ENCODE measurements at places on chromosomes 12 and 14. TPM values are rescaled to one million over a fixed set of nuclear protein-coding genes. Genes with fewer than 3 reads are reported as not detected.
A peak's percentile ranks its signal among the peaks of the same experiment; 100 is the strongest.

Gene RDH11
- 40.9 TPM for total RNA-seq

Gene CEBPE
- not detected for total RNA-seq

Gene MORN3
- 0.52 TPM for total RNA-seq

Gene GDF11
- total RNA-seq = 1.9 TPM

Gene SLCO1B1
- not detected for total RNA-seq

Gene C12orf50
- total RNA-seq = not detected

- no peak for DNase-seq
- H3K36me3 ChIP-seq = no peaks in the 10 kb centered on the region
- no peaks in the 10 kb centered on the region for H3K27me3 ChIP-seq
- peak overlapping the region; percentile 70 for H3K4me3 ChIP-seq
- H3K4me1 ChIP-seq = peaks cover 11% of the 10 kb centered on the region
Observed at GRCh38 chr14:100192250-100192671, 32.8 kb upstream of the DEGS2 start.

DNA sequence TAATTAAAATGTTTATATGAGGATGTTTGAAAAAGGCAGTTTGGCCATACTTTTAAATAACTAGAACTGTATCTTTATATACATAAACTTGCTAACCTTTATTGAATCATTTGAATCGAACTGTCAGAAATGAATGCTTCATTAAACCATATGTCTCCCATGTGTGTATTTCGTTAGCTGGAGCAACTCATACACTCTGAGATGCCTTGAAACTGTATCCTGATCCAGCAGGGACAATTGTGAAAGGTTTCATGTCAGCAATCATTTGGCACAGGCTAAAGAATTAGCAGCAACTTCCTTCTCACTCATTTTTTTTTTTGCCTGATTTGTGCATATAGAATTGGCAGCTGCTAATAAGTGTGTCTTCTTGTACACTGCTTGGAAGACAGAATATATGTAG, 109.9 kb downstream of the NAV3 start:
- no peaks in the 10 kb centered on the region for H3K27me3 ChIP-seq
- peak overlapping the region; percentile 84 for H3K27ac ChIP-seq
- peaks cover 6% of the 10 kb centered on the region for H3K36me3 ChIP-seq
- peaks cover 25% of the 10 kb centered on the region for H3K4me1 ChIP-seq

GRCh38 chr12:109760930-109761921, 47.6 kb downstream of the FAM222A start:
- H3K27me3 ChIP-seq = no peaks in the 10 kb centered on the region
- no peaks in the 10 kb centered on the region for H3K4me1 ChIP-seq
- DNase-seq = no peak
- H3K27ac ChIP-seq = no peak overlapping the region

- H3K27ac ChIP-seq = no peak overlapping the region
- no peak for DNase-seq
- H3K4me3 ChIP-seq = peak overlapping the region; percentile 69
- peaks cover 4% of the 10 kb centered on the region for H3K4me1 ChIP-seq
- H3K27me3 ChIP-seq = peaks cover 86% of the 10 kb centered on the region
Observed at GRCh38 chr12:51592034-51592705, 1.1 kb downstream of the SCN8A start.

DNA sequence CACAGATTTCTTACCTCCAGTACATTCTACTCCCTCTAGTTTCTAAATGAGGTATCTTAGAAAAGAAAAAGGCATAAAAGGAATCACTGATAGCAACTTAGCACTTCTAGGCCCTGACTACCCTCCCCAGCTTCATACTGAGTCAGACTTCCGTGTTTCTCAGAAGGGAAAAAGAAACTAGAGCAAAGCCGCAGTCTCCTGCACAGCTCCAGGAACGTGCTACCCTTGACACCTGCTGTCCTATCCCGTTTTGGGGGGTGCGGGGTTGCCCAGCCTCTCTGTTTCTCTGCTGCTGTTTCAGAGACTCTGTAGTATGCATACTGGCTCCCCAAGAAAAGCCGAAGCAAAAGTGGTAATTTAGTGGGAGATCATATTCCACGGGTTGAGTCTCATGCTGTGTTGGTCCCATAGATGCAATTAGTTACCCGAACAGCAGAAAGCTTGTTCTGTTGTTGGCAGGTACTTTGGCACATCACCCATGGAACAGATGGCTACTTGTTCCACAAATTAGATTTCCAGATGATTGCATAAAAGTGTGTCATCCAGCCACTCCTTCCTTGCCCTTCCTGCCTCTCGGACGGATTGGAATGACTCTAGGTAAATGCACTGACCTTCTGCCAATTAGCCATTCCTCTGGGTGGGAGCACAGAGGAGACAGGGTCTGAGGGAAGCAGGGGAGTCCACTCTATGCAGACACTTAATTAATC, 438.1 kb downstream of the FUT8 start:
- DNase-seq = peak; percentile 14
- H3K4me3 ChIP-seq = no peak overlapping the region
- H3K27ac ChIP-seq = no peak overlapping the region

GRCh38 chr14:36194663-36195062, 18.1 kb upstream of the PTCSC3 start:
- no peak for DNase-seq
- H3K4me1 ChIP-seq = no peaks in the 10 kb centered on the region
- H3K27me3 ChIP-seq = no peaks in the 10 kb centered on the region
- H3K4me3 ChIP-seq = no peak overlapping the region
- no peaks in the 10 kb centered on the region for H3K36me3 ChIP-seq

GRCh38 chr12:49358483-49359141, 8.7 kb upstream of the SPATS2 start:
- H3K4me3 ChIP-seq = no peak overlapping the region
- peak overlapping the region; percentile 57 for H3K27ac ChIP-seq
- H3K4me1 ChIP-seq = peaks cover 25% of the 10 kb centered on the region

GRCh38 chr12:61810486-61810885, 449.7 kb upstream of the USP15 start:
- H3K4me1 ChIP-seq = peaks cover 10% of the 10 kb centered on the region
- peak; percentile 1 for DNase-seq
- H3K36me3 ChIP-seq = no peaks in the 10 kb centered on the region
- no peak overlapping the region for H3K27ac ChIP-seq

- H3K36me3 ChIP-seq = no peaks in the 10 kb centered on the region
- H3K4me3 ChIP-seq = no peak overlapping the region
- DNase-seq = no peak
- H3K27me3 ChIP-seq = peaks cover 8% of the 10 kb centered on the region
- H3K4me1 ChIP-seq = no peaks in the 10 kb centered on the region
- no peak overlapping the region for H3K27ac ChIP-seq
Observed at GRCh38 chr14:33954016-33954598, 3.2 kb upstream of the EGLN3 start.

GRCh38 chr14:89684139-89684538, 267.1 kb upstream of the FOXN3 start:
- no peak for DNase-seq
- H3K36me3 ChIP-seq = no peaks in the 10 kb centered on the region
- no peak overlapping the region for H3K4me3 ChIP-seq
- H3K4me1 ChIP-seq = no peaks in the 10 kb centered on the region

GRCh38 chr12:93674386-93674785, 2.8 kb upstream of the CRADD start:
- H3K36me3 ChIP-seq = peaks cover 16% of the 10 kb centered on the region
- peaks cover 18% of the 10 kb centered on the region for H3K4me1 ChIP-seq
- H3K27me3 ChIP-seq = no peaks in the 10 kb centered on the region

GRCh38 chr14:75277815-75278421, 710 bp upstream of the FOS start:
- H3K4me3 ChIP-seq = peak overlapping the region; percentile 88
- H3K27ac ChIP-seq = peak overlapping the region; percentile 99
- DNase-seq = no peak
- peaks cover 49% of the 10 kb centered on the region for H3K36me3 ChIP-seq
- peaks cover 36% of the 10 kb centered on the region for H3K4me1 ChIP-seq

DNA sequence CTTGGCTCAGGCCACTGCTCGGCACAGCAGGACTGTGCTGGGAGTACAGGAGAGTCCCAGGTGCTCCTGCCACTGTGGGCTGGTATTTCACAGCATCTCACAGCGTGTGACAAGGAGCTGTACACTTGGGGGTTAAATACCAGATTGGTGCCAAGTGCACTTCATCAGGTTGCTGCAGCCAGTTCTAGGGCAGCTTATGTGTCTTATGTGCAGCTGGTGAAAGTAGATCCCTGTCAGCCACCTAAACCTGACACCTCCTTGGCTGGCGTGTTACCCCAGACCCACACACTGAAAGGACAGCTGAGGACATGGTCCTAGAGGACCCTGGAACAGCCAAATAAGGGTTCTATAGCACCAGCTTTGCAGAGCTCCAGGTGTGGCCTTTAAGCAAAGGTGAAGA, 18.9 kb downstream of the PLEKHH1 start:
- peaks cover 3% of the 10 kb centered on the region for H3K4me1 ChIP-seq
- no peak for DNase-seq
- H3K27ac ChIP-seq = no peak overlapping the region
- H3K36me3 ChIP-seq = no peaks in the 10 kb centered on the region

- no peaks in the 10 kb centered on the region for H3K4me1 ChIP-seq
- H3K27me3 ChIP-seq = no peaks in the 10 kb centered on the region
- DNase-seq = no peak
- H3K4me3 ChIP-seq = no peak overlapping the region
- peaks cover 36% of the 10 kb centered on the region for H3K36me3 ChIP-seq
Observed at GRCh38 chr12:132921685-132922084, 34.3 kb upstream of the CHFR start.

DNA sequence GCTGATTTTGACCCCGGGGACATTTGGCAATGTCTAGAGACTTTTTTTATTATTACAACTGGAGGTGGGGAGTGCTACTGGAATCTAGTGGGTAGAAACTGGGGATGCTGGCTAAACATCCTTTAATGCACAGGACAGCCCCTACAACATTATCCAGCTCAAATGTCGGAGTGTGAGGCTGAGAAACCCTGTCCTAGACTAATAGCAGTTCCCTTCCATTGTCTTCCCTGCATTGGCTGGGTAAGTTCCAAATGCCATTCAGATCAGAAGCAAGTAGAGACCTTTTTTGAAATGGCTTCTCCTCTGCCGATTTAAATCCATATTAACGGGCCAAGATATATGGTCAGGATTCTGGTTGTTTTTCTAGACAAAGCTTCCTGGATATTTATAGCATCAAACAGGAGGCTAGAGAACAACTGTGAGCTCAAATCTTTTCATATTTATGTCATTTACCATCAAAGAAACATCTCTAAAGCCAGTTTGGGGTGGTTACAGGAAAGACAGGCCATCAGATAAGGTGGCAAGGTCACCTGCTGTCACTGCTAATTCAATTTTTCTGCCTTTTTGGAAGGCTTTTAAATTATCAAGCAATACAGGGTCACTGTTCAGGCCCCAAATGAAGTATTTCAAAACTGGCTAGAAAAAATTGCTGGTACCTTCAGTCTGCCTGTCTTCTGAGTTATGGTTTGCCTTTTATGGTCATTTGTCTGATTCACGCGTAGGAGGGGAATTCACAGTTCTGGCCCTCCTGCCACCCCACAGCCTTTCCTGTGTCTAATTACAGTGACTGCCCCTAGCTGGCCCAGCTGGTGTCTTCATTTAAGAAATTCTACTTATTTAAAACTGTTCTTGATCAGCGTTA, 20.1 kb upstream of the AKAP5 start:
- no peaks in the 10 kb centered on the region for H3K4me1 ChIP-seq
- H3K27me3 ChIP-seq = no peaks in the 10 kb centered on the region
- H3K4me3 ChIP-seq = no peak overlapping the region
- DNase-seq = peak; percentile 64
- no peak overlapping the region for H3K27ac ChIP-seq

DNA sequence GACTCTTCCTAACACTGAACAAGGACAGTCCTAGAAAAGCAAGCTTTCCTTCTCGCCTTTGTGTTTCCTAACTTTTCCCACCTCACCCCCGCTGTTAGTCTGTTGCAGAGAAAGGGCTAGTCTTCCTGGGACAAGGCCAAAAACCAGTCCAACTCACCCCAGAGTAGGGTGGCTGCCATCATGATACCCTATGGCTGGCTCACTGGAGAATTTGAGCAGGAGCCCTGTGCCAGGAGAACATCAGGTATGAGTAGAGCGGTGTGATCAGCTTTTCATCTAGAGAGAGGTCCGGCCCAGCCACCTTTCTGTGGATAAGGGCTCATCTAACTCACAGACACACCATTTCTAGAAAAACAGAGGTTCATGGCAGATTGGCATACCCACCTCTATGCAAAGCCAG, 16.7 kb upstream of the ZFP36L1 start:
- peaks cover 15% of the 10 kb centered on the region for H3K4me1 ChIP-seq
- no peak overlapping the region for H3K27ac ChIP-seq
- no peak overlapping the region for H3K4me3 ChIP-seq
- no peaks in the 10 kb centered on the region for H3K27me3 ChIP-seq
- H3K36me3 ChIP-seq = peaks cover 6% of the 10 kb centered on the region

DNA sequence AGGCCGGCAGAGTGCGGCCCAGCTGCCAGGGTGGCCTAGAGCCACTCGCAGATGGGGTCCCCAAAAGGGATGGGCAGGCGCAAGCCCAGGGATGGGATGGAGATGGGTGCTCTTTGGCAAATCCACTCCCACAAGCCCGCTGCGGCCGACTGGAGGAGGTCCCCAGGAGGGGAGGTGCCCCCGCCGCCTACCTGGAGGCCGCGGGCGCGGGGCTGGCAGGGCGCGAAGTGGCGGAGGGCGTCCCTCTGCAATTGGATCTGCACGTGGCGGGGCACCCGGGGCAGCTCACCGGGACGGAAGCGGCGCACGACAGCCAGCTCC, 730 bp downstream of the PPP1R3E start:
- H3K4me1 ChIP-seq = peaks cover 25% of the 10 kb centered on the region
- peaks cover 10% of the 10 kb centered on the region for H3K36me3 ChIP-seq
- H3K4me3 ChIP-seq = peak overlapping the region; percentile 95
- H3K27ac ChIP-seq = peak overlapping the region; percentile 97
- no peaks in the 10 kb centered on the region for H3K27me3 ChIP-seq
- no peak for DNase-seq

GRCh38 chr12:2678426-2678825, 116.3 kb upstream of the FKBP4 start:
- H3K27ac ChIP-seq = no peak overlapping the region
- no peak for DNase-seq

GRCh38 chr14:104319491-104320241, 181.3 kb downstream of the KIF26A start:
- H3K36me3 ChIP-seq = no peaks in the 10 kb centered on the region
- no peak overlapping the region for H3K27ac ChIP-seq
- H3K4me1 ChIP-seq = no peaks in the 10 kb centered on the region
- H3K4me3 ChIP-seq = no peak overlapping the region

- no peaks in the 10 kb centered on the region for H3K36me3 ChIP-seq
- no peak overlapping the region for H3K4me3 ChIP-seq
- no peaks in the 10 kb centered on the region for H3K27me3 ChIP-seq
- no peaks in the 10 kb centered on the region for H3K4me1 ChIP-seq
Observed at GRCh38 chr12:87311206-87311605, 718.0 kb downstream of the C12orf50 start.
